ENCODE measurements at places on chromosomes 6 and 20.

DNA sequence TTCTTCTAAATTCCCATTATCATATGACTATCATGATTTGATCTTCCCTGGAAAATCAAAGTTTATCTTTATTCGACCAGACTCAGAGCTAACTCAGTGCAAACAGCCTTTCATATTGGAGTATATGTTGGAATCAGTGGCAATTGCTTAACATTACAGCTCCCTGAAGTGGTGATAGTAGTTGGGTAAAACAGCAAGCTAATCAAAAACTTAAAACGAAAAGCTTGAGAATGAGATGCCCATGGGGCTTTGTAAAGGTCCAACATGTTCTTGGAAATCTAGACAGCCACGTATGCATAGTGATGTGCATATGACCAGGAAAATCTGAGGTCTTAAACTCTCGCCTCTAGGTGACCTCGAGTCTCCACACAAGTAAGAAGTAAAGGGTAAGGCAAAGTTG lies 437.6 kb downstream of the KIF16B start:
- no peak for DNase-seq

- DNase-seq: no peak
Observed at GRCh38 chr6:73476723-73477122, 15.2 kb downstream of the MTO1 start.

- no peak for DNase-seq
Observed at GRCh38 chr6:71012866-71013469, 56.1 kb upstream of the B3GAT2 start.

DNA sequence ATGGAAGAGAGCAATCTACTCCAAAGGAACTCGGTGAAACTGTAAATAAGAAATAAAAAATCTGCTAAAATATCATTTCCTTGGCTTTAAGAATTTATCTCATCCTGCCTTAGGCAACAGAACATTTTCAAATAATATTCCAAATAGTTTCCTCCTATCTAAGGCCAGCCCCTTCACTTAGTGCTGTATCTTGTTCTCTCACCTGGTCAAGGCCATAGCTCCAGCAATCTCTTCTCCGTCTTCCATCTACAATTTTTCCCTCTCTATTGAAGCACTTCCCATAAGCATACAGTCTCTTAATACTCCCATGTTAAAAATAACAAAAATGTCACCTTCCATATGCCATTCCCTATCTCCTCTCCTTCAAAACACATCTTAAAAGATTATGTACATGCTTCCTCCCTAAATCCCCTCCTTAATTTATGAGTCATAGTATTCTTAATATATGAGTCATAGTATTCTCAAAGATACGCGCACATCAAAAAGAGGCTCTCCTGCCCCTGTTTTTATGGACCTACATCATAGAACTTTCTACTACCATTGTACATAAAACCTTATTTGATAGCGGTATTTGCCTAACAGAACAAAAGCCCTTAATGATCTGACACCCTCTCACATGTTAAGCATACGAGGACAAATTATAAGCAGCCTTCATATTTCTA lies 146.9 kb downstream of the PDE10A start:
- DNase-seq: no peak

DNA sequence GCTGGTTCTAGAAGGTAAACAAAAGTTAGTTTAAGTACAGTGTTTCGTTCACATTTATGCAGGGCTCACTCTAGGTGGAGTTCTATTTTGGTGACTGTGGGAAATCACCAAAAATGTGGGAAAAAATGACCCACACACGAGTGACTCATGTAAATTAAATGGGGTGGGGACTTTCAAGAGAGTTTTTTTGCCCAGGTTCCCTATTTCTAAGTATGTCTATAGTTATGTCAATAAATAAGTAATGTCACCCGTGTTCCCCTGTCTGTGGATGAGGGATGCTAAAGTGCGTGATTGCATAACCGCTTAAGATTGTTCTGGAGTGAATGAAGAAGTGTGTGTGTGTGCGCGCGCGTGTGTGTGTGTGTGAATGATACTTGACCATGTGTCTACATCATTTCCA lies 69.1 kb downstream of the MYB start:
- no peak for DNase-seq

DNA sequence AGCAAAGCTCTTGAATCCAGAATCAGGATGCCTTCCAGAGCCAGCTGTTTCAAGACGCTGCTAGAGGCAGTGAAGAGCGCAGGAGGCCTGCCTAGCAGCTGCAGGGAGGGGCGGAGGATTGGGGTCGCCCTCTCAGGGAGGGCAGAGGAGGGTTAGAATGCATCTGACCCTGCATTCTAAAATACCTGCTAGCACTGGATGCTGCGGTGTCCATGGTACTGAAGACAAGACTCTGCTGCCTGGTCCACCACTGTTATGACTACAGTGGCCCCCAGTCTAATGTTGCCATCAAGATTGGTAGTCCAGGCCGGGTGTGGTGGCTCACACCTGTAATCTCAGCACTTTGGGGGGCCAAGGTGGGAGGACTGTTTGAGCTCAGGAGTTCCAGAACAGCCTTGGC lies 193.7 kb upstream of the PROKR2 start:
- no peak for DNase-seq

DNA sequence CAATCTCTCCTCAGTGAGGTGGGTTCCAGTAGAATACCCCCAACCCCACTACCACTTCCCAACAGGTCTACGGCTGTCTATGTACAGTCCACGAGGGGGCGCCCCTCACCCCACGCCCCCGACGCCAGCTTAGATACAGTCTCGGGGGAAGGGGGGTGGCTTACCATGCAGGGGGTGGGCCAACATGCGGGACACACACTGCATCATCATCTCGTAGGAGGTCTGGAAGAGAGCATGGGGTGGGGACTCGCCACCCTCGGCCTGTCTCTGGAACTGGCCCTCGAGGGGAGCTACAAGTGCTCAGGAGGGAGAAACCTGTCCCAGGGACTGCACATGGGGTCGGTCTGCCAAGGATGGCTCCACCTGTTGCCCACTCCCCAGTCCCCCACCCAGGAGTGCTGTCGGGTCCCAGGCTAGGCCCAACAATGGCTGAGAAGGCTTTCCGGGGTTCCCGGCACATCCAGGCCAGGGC lies 8.5 kb downstream of the MTCH1 start:
- no peak for DNase-seq

GRCh38 chr6:130838250-130838860 lies 11.1 kb downstream of the SMLR1 start:
- no peak for DNase-seq

GRCh38 chr6:107712665-107713551 lies 111.2 kb downstream of the SCML4 start:
- DNase-seq: no peak

- DNase-seq: no peak
Observed at GRCh38 chr20:1862663-1863053, 32.5 kb upstream of the SIRPA start.

DNA sequence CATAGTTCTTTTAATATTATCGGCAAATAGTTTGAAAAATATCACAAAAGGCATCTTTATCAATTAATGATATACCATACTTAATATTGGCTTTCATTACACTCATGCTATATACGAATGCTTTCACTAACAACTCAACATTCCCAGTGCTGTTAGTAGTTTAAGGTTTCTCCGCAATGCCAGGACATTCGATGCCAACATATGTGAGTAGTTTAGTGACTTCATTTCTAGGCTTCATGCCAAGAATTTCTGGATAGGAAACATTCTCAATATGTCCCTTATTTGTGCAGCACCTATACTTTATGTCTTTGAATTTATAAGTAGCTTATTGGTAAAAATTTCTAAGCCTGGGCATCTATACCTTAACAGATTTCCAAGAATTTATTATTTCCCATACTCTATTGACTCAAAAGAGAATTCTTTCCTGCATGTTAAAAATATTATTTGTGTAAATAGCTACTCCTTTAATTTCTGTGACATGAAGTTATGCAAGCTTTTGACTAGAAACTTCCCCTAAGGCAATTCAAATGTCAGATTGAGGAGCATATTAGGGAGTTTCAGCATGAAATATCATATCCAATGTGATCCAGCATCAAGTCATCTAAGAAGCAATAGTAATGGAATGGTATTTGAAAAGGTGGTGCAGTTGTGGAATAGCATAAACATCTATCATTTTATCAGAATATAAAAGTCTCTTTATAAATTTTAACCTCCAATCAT lies 236.0 kb upstream of the STXBP5 start:
- no peak for DNase-seq

GRCh38 chr20:36493051-36493800 lies 48.1 kb upstream of the MYL9 start:
- DNase-seq: no peak

DNA sequence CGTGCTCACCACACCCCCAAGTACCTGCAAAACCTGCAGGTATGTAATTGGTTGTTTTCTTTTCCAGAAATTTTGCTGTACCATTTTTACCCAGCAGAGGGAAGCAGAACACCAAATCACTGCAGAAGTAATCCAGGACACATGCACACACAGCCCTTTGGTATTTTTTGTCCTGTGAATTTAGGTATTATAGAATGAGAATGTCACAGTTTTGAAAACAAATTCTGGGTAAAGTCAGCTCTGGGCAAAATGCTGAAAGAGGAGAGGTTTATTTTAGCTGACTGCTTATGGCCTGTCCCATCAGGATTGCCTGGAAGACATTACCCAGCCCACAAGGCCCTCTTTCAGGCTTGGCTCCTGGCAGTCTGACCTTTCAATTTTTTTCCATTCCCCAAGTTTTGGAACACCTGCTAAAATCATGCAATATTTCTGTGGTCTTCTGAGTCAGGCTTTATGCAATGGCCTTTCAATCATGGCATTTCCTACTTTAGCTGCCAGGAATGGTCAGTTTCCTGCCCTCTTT lies 3.5 kb upstream of the EFHC1 start:
- no peak for DNase-seq

GRCh38 chr6:170116636-170117035 lies 174.2 kb downstream of the DLL1 start:
- no peak for DNase-seq

DNA sequence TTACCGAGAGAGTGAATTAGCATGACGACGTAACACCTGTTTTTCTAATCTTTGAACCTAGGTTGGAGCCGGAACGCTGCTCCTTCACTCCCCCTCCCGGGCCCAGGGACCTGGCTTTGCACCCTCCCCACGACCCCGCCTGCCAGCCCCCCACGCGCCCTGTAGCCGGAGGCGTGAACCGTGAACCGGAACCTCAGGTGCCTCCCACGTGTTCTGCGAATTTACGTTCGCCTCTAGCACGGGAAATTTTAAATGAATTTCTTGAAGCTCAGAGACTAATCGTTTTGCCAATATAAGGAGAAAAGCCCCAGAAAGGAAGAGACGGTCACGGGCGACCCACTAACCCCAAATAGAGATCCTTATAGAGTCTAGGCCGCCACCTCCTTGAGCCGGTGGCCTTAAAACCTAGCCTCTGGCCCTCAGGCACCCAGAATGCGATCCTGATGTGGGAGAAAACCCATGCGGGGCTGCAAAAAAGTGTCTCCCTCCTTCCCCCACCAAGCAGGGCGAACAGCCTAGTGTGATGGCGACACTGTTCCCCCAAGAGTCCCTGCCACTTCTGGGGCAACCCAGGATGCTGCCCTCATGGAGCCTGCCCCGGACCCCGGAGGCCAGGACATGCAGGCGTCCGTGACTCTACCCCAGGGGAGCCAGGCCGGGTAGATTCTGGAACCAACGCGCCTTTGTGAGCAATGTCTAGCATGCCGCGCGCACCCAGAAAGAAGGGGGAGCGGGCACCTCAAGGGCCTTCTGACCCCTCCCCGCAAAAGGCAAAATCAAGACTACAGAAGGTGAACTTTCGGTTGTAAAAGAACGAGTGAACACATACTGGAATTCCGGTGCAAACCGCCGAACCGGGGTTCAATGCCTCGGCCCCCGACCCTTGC lies 2.7 kb upstream of the SIM1 start:
- no peak for DNase-seq

- no peak for DNase-seq
Observed at GRCh38 chr6:85537055-85537494, 56.6 kb downstream of the SNX14 start.

DNA sequence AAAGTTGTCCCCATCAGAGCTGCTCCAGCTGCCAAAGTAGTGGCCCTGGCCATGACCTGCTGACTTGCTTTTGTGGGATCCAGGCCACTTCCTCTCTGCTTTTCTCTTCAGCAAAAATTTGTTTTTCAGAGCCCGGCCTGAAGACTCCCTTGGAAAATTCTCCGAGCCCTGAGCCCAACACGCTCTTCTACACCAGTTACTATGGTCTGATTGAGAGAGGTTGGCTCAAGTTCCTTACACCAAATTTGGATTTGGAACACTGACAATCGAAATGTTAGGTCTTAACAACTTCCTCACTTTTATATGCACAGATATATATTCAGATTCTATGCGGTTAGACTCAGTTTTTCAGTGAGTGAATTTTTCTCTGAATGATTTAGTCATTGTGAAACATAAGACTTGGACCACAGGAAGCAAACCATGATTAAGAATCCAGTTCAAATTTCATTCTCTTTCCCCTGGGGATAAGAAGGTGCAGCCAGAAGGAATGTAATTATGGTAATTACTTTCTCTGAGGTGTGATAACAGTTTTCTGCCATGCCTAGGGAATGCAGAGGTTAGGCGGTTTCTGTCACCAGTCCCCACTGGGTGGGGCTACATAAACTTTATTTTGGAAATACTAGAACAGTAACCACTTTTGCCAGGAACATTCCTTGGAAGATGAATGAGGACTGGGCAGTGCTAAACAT lies 365.2 kb downstream of the SYNE1 start:
- no peak for DNase-seq

GRCh38 chr6:149463781-149464180 lies 21.0 kb downstream of the ZC3H12D start:
- no peak for DNase-seq

GRCh38 chr6:118649918-118650581 lies 1.3 kb downstream of the CEP85L start:
- no peak for DNase-seq

- DNase-seq: no peak
Observed at GRCh38 chr6:122712093-122712447, 67.4 kb upstream of the FABP7 start.

- no peak for DNase-seq
Observed at GRCh38 chr6:107786179-107786578, 37.9 kb downstream of the SCML4 start.

DNA sequence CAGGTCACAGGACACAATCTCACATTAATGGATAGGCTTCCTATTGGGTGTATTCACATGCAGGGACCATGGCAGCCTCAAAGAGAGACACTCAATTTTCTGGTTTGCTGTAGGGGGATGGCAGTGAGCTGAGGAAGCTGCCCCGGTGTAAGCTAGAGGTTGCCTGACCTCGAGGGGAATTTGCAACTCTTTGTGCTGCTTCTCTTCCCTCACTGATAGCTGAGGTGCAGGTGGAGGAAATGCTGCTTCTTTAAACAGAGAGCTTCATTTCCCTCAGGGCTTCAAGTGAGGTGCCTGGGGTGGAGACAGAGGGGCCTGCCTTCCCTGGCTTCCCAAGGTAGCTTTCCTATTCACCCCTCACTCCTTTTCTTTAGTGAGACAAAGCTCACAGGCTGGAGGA lies 151.9 kb downstream of the CD83 start:
- no peak for DNase-seq
